ENCODE measurements at places on chromosomes 1 and 21. TPM values are rescaled to one million over a fixed set of nuclear protein-coding genes. Genes with fewer than 3 reads are reported as not detected.

Gene CBR1
- 44.1 TPM for polyA plus RNA-seq

GRCh38 chr1:204190212-204191211 lies 5.8 kb downstream of the KISS1 start:
- DNase-seq, result no peak

GRCh38 chr1:174397261-174397660 lies 50.5 kb upstream of the GPR52 start:
- no peak for DNase-seq

DNA sequence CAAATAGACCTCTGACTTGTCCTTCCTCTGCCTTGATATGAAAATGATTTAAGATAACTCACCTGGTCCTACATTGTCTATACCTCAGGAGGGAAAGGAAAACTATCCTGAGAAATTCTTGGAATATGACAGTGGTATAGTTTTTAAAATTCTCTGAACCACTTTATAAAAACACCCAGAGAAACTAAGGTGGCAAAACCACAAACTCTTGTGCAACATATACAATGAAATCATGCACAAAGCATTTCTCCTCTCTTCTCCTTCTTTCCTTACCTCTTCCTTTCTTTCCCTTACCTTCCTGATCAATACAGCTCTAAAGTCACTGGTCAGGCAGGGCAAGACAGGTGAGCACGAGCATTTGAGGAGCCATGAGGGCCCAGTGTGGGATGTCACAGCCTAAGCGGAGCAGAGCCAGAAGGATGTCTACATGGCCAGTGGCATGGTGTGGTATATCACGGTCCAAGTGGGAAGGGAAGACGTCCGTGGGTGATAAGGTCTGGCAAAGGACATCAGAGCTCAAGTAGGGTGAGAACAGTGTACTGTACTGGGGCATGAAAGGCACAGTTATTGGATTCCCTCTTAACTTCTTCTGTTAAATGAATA lies 543.3 kb downstream of the DPYD start:
- no peak for DNase-seq

DNA sequence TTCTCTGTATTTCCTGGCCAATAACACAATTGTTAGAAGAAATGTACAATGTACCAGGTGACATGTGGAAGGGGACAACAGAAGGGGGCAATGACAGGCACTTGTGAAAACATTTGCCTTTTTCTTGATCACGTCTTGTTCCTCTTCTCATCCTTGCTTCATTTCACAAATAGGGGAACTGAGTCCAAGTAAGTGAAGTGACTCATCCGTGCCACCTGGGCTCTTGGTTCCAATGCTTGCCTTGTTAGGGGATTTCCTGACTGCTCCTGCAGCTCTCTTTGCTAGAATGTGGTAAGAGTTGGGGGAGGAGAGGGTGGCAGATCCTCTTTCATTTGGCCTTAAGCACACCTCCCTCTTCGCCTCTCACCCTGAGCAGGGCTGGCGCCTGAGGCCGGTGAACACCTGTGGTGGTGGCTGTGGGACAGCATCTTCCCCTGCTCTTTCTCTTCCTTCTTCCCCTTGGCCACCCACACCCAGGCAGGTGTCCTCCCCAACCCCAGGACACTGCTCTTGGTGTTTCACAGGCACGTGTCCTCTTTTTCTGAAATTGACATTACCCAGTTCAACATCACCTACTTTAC lies 2.2 kb upstream of the RHEX start:
- no peak for DNase-seq

- DNase-seq, result no peak
Observed at GRCh38 chr1:156177919-156178654, 15.8 kb upstream of the SLC25A44 start.

Measured in testis (tissue), 5 donors.